ENCODE measurements at places on chromosomes 7 and 10. TPM values are rescaled to one million over a fixed set of nuclear protein-coding genes. Genes with fewer than 3 reads are reported as not detected.
A peak's percentile ranks its signal among the peaks of the same experiment; 100 is the strongest.

DNA sequence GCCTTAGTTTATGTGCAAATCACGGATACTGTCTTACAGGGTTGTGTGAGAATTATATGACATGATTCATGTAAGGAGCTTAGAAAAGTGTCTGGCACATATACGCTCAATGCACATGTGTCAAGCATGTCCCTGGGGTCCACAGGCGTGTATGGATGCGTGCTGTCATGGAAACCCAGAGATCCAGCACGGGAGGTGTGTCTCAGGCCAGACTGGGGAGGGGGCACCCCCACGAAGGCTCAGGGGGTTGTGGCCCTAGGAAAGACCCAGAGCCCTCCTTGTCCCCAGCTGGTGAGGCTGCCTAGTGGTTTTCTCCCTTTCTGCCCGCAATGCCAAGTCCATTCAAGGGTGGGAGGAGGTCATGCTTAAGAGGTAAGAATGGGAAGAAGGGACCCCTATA lies 9.1 kb downstream of the BTBD16 start:
- no peak overlapping the region for H3K27ac ChIP-seq
- no peak overlapping the region for H3K4me3 ChIP-seq
- H3K27me3 ChIP-seq = peaks cover 24% of the 10 kb centered on the region
- H3K36me3 ChIP-seq = no peaks in the 10 kb centered on the region
- DNase-seq = no peak
- no peaks in the 10 kb centered on the region for H3K4me1 ChIP-seq

DNA sequence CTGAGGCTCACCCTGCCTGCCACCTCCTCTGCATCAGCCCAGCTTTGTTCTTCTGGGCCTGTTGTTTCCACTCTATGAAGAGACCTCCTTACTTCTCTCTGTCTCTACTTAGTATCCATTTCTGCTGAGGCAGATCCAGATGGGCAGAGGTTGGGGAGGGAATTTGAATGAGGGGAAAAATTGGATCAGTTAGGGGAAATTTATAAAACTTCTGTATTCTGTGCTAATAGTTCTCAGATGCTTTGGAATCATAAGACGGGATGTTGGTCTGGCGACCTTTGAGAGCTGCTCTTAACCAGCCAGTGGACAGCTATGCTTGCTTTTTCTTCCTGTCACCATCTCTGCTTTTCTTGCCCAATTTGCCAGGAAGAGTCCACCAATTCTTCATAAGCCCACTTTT lies 55.5 kb downstream of the AUTS2 start:
- H3K4me3 ChIP-seq = no peak overlapping the region
- H3K27me3 ChIP-seq = no peaks in the 10 kb centered on the region
- DNase-seq = no peak
- H3K27ac ChIP-seq = no peak overlapping the region
- H3K4me1 ChIP-seq = peaks cover 42% of the 10 kb centered on the region
- H3K36me3 ChIP-seq = no peaks in the 10 kb centered on the region

DNA sequence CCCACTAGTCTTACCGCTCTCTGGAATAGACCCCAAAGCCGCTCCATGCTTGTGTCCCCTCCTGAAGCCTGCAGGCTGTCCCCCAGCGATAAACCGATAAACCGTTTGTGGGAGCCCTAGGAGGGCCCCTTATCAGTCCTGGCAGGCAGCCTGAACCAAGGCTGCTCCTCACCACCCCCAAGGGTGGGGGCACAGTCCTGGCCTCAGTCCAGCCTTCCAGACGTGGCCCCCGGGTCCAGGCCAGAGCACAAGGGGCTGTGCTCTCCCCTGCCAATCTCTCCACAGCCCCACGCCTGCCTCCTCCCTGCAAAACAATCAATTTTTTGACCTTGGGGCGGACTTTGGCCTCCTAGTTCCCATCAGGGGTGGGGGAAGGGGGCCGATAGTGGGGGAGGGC lies at the start of gene TFR2:
TSS of gene TFR2 (minus strand) at position 90 of the 397 bp plus-strand sequence. CDS start at position 47, 43 bp downstream.
- no peaks in the 10 kb centered on the region for H3K36me3 ChIP-seq
- no peak for DNase-seq
- H3K4me1 ChIP-seq = peaks cover 9% of the 10 kb centered on the region
- no peak within 1 kb of the TSS for H3K27ac ChIP-seq

GRCh38 chr7:21903020-21903786 lies 42.5 kb downstream of the CDCA7L start:
- H3K36me3 ChIP-seq = peaks cover 83% of the 10 kb centered on the region
- peaks cover 9% of the 10 kb centered on the region for H3K4me1 ChIP-seq
- no peak for DNase-seq
- no peaks in the 10 kb centered on the region for H3K27me3 ChIP-seq
- no peak overlapping the region for H3K27ac ChIP-seq

- no peaks in the 10 kb centered on the region for H3K36me3 ChIP-seq
- no peak for DNase-seq
- no peak overlapping the region for H3K4me3 ChIP-seq
- no peak overlapping the region for H3K27ac ChIP-seq
- peaks cover 2% of the 10 kb centered on the region for H3K27me3 ChIP-seq
Measured at GRCh38 chr10:329361-330099, 194.3 kb downstream of the ZMYND11 start.

- no peaks in the 10 kb centered on the region for H3K27me3 ChIP-seq
- H3K4me1 ChIP-seq = peaks cover 89% of the 10 kb centered on the region
- peak overlapping the region; percentile 68 for H3K4me3 ChIP-seq
- H3K36me3 ChIP-seq = peaks cover 47% of the 10 kb centered on the region
Measured at GRCh38 chr10:14563359-14563940, 211.2 kb downstream of the FAM107B start.

DNA sequence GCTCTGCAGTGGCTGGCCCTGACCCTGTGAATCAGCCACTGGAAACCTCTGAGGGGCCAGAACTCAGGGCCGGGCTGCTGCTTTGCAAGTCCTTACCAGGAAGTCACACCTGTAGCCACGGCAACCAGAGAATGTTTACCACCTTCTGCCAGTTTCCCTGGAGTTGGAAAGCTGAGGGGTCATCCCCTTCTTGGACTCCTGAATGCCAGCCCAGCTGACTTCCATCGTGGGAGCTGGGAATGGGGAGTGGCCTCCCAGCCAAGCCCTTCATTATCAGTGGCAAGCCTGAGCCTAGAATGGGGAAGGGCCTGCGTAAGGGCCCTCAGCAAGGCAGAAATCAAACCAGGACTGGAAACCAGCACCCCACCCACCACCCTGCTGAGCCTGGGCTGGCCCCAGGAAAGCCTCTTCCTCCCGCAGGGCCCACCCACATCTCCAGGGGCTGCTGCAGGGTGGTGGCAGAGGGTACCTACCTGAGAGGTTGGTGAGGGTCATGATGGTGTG lies 6.5 kb upstream of the CRHR2 start:
- no peaks in the 10 kb centered on the region for H3K4me1 ChIP-seq
- H3K27ac ChIP-seq = no peak overlapping the region
- no peak overlapping the region for H3K4me3 ChIP-seq
- H3K27me3 ChIP-seq = peaks cover 15% of the 10 kb centered on the region
- H3K36me3 ChIP-seq = no peaks in the 10 kb centered on the region

DNA sequence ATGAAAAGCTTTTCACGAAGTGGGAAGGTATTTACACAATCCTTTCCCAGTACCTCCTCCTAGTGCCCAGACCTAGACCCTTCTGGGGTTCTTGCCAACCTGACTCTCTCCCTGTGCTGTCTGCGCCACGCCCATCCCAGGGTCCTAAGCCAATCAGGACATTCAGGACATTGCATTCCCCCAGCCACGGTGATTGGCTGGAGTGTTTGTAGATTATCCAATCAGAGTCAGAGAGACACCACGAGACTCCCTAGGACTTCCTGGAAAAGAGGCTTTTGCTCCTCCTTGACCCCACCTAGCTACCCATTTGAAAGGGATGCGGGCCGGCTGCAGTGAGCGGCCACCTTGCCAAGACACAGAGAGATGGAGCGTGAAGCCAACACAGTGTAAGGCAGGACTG lies 3.5 kb upstream of the GDF2 start:
- no peaks in the 10 kb centered on the region for H3K4me1 ChIP-seq
- DNase-seq = no peak
- peaks cover 5% of the 10 kb centered on the region for H3K27me3 ChIP-seq
- no peak overlapping the region for H3K27ac ChIP-seq
- no peak overlapping the region for H3K4me3 ChIP-seq
- no peaks in the 10 kb centered on the region for H3K36me3 ChIP-seq

GRCh38 chr7:19117091-19117869 lies at the start of gene TWIST1:
Gene TWIST1 (minus strand): TSS chr7:19117636. CDS start chr7:19117321, 315 bp downstream.
- peaks cover 15% of the 10 kb centered on the region for H3K4me1 ChIP-seq
- no peak within 1 kb of the TSS for H3K27ac ChIP-seq
- DNase-seq = no peak
- no peaks in the 10 kb centered on the region for H3K36me3 ChIP-seq
- H3K27me3 ChIP-seq = peaks cover 50% of the 10 kb centered on the region

DNA sequence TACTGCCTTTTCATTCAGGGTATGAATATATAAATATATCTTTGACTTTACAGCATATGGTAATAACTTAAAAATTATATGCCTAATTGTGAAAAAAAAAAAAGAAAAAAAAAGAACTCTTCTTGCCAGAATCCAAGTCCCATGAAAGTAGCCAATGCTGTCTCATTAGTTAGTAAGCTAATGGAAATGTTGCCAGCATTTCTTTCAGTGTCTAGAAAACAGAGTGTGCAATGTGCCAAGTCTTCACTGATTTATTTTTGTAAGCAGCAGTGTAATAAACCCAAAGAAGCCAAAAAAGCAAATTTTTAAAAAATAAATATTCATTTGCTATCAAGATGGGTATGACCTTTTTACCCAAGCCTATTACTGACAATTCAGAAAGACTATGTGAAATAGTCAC lies 31.1 kb upstream of the LRRN3 start:
- no peak overlapping the region for H3K4me3 ChIP-seq
- DNase-seq = no peak
- peaks cover 7% of the 10 kb centered on the region for H3K36me3 ChIP-seq
- no peak overlapping the region for H3K27ac ChIP-seq
- peaks cover 5% of the 10 kb centered on the region for H3K4me1 ChIP-seq

DNA sequence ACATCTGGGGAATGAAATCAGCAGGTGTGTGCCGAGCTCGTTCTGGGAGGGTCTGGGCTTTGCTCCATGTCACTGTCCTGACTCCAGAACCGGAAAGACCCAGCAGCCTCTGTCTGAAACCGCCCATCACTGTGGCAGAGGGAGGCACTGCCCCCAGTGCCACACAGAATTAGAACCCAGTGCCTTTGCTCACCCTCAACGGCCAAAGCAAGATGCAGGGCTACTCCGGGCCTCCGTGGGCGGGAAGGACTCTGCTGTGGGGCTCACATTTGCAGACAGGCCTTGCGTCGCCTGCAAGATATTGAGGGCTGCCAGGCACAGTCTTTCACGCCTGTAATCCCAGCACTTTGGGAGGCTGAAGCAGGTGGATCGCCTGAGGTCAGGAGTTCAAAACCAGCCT lies 219.2 kb upstream of the PPP2R2D start:
- H3K27ac ChIP-seq = no peak overlapping the region
- no peaks in the 10 kb centered on the region for H3K27me3 ChIP-seq
- no peaks in the 10 kb centered on the region for H3K36me3 ChIP-seq
- no peak for DNase-seq

DNA sequence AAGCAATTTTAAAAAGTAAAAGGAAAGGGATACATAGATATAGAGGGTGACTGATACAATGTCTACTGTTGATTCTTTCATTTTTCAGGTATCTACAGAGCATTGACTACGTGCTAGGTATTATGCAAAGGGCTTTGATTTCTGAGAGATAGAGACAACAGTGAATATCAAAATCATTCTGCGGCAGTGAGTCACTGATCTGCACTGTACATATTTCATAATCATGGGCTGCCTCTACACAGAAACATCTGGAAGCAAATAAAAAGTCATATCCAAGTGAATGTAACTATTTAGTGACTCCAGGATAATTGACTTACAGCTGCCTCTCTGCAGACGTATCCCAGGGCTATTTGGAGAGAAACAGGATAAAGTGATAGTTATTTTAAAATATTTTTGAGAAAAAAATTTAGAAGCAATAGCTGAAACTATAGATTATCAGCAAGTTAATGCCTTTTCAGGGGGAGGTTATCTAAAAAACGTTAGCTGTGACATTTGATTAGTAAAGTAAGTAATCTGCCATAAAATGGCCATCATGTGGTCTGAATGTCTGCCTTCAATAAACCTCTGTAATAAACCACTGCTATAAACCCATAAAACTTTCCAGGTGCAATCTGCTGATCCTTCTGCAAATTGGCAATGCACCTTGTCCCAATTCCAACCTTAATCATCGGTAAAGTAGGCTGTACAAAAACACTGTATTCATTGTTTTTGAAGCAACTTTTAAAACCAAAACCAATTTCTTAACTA lies 43.7 kb downstream of the CPXM2 start:
- H3K36me3 ChIP-seq = no peaks in the 10 kb centered on the region
- H3K27me3 ChIP-seq = peaks cover 6% of the 10 kb centered on the region
- H3K4me3 ChIP-seq = no peak overlapping the region

- no peak overlapping the region for H3K4me3 ChIP-seq
- no peaks in the 10 kb centered on the region for H3K4me1 ChIP-seq
- H3K27me3 ChIP-seq = peaks cover 3% of the 10 kb centered on the region
Measured at GRCh38 chr7:142177869-142178268, 66.4 kb downstream of the MGAM2 start.

DNA sequence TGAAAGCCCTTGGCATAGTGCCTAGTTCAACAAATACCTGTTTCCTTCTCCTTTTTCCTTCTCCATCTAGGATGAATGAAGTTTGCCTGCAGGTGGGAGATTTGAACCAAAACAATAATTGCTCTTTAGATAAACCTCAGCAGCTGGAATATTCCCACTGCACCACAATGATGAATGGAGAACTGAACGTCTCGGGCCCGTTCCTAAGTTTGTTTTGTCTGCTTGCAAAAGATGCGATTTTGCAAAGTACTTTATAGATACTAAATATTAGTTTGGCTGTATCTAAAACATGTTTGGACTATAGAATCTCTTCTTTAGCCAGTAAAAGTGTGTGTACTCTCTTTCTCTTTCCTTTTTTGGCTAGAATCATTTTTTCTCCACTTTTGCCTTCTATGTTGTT lies 75.8 kb upstream of the BMPER start:
- no peaks in the 10 kb centered on the region for H3K27me3 ChIP-seq
- H3K4me1 ChIP-seq = no peaks in the 10 kb centered on the region
- no peak overlapping the region for H3K4me3 ChIP-seq
- H3K27ac ChIP-seq = no peak overlapping the region

The ABCB1 gene
- total RNA-seq = 4.7 TPM

The EGFR gene
- total RNA-seq = not detected

The BAMBI gene
- 0.32 TPM for total RNA-seq

The MEOX2 gene
- not detected for total RNA-seq

The SPOCK2 gene
- 27.8 TPM for total RNA-seq

The CYREN gene
- 79.3 TPM for total RNA-seq

The IL15RA gene
- 19.8 TPM for total RNA-seq

Measured in activated B cell treated with CpG ODN at 0.5 μM for 24 hours (primary cell).